Stimulated activated CD4-positive, alpha-beta T cell treated with anti-CD3 and anti-CD28 coated beads, Interleukin-2, amount 100 ng/mL, for 4 hours (primary cell): ENCODE measurements at places on chromosomes 2 and 18.

- no peak for DNase-seq
Measured at GRCh38 chr2:212539072-212539880, 674 bp upstream of the ERBB4 start.

- no peak for DNase-seq
Measured at GRCh38 chr2:39488450-39488849, 51.4 kb upstream of the MAP4K3 start.

- no peak for DNase-seq
Measured at GRCh38 chr18:39838831-39839230, 2116.2 kb upstream of the PIK3C3 start.

DNA sequence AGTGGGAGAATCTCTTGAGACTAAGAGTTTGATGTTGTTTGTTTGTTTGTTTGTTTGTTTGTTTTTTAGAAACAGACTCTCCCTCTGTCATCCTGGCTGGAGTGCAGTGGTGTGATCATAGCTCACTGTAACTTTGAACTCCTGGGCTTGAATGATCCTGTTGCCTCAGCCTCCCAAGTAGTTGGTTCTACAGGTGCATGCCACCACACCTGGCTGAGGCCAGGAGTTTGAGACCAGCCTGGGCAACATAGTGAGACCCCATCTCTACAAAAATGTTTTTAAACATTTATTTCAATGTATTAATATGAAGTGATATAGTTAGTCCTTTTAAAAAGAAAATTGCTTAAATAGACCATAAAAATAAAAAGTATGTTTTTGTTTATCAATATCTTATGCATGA is 35.6 kb downstream of the MAP3K19 start:
- DNase-seq = no peak

DNA sequence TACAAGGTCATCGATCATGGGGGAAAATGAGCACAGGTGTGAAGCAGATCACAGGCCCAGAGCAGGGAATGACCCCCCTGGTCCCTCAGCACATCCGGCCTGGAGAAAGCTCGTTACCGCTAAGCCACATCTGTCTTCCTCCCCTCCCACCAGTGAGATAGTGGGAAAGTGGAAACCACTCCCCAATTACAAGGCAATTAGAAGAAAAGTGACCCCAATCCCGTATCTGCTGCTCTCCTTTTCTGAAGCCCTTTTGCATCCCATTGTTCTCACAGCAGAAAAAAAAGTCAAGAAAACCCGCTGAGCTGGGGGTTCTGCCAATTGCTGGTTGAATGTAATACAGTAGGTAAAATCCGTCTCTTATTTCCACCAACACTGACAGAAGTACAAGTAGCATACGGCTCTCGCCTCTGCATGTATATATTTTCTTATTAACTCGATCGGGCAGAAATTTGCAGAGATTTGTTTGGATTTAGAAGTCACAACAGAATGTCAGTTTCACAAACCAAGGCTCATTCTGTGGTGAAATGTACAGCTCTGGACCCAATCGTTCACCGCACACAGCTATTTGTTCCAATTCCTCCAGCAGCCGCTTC is 287.0 kb downstream of the TCF4 start:
- DNase-seq = no peak

DNA sequence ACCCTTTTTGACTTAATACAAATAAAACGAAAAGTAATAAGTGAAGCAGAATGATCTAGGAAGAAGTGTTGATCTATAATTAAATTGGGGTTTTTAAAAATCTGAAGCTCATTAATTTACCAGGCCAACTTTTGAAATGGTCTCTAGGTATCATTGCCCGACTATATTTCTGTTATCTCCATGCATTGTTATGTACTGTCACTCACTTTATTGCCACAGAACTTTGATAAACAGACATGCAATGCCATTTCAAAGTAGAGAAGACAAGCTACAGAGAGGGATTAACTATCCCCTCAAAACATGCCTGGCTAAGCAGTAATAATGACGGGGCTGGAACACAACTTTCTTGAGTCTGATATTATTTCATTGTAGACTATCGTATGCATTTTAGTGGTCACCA is 147.6 kb upstream of the ITGA4 start:
- DNase-seq = no peak

DNA sequence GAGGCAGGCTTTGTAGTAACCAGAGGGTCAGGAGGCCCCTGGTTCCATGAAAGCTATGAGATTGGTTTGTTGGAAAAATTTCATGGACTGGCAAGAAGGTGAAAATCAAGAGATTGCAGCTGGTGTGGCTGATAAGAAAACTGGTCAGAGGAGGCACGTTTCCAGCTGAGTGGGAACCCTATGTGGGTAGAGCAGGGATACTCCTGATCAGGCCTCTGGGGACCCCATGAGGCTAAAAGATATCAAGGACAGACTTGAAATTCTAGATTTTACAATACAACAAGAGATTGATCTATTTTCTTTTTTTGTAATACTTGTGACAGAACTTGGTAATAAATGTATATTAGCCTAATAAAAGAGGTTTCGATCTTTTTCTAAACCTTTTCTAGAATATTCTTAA is 1615.1 kb downstream of the DPP10 start:
- DNase-seq = no peak

DNA sequence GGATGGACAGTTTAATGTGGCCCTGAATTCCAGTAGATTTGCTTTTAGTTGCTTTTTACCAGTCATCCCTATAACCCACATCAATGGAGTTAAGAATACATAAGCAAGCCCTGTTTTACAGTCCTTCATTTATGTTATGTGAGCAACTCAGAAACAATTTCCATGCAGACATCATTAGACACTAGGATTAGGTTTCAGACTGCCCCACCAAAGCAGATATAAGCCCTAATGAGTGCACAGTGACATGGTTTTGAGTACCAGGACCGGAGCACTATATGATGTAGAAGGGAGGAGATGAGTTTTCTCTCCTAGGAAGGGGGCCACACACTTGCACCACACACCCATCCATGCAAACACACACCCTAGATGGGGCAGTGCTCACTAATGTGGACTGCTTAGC is 15.5 kb downstream of the KCNS3 start:
- DNase-seq = no peak

DNA sequence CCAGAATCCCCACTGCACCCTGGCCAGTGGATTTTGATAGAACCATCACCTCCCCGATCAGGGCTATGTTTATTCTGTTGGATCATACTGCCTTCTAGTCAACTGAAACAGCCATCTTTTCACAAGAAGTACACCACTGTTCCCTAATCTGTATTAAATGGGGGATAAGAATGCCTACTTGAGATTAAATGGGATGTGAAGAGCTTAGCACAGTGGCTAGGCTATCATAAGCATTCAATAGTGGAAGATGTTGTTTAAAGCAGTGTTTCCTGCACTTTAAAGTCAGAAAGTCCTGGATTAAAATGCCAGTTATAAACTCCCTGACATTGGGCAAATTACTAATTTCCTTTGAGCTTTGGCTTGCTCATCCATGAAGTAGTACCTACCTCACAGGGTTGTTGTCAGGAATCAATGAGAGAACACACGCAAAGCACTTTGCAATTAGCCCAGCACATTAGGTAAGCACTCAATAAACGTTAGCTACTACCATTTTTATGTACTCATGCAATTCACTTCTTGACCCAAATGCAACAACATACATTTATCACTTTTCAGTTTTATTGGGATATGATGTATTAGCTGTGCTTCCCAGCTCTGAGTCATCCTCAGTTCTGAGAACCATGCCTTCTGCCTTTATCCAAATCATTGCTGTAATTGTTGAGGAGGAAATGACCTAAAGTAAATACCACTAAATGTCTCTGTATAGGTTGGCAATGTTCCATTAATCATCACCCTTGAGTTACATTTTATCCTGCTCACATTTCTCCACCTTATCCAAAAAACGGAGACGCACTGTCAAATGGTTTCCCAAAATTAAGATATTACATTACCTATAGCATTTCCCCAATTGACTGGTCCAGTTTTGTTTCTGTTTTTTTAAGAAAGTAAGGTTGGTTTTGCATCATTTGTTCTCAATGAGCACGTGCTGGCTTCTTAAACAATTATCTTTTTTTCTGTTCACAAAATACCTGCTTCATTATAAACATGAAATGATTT is 2.1 kb downstream of the TMEM247 start:
- DNase-seq = no peak

DNA sequence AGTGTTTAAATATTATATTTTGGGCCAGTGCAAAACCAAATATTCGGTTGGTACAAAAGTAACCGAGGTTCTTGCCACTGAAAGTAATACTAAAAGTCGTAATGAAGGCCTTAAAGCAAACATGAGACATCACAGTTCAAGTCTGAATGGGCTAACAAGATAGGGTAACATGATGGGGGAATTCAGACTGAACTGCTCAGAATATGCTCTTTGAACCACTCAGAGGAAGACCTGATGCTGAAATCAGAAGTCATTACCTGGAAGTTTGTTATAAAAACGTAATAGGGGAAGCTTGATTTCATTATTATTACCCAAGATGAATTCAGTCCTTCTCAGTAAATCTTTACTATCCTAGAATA is 26.6 kb downstream of the CDKL4 start:
- DNase-seq = no peak
